ENCODE measurements at places on chromosomes 5 and 9.

- DNase-seq, result no peak
Observed at GRCh38 chr5:34857894-34858293, 18.9 kb downstream of the TTC23L start.

DNA sequence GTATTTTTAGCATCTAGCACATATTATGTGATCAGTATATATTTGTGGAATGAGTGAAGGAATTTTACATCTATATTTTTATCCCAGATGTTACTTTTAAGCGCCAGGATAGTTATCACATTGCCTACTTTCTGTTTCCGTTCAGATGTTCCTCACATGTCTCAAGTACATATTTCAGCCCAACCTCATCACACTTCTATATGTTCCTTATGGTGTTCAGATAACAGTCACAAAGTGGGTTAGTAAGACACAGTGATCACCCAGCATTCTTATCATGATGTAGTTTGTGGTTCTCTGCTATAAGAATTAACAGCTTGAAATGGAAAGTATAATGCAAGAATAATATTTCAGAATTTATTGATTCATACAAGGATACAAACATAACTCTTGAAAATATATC lies 170.0 kb upstream of the RASA1 start:
- no peak for DNase-seq

- DNase-seq, result no peak
Observed at GRCh38 chr9:78541868-78542443, 245.0 kb downstream of the PSAT1 start.

DNA sequence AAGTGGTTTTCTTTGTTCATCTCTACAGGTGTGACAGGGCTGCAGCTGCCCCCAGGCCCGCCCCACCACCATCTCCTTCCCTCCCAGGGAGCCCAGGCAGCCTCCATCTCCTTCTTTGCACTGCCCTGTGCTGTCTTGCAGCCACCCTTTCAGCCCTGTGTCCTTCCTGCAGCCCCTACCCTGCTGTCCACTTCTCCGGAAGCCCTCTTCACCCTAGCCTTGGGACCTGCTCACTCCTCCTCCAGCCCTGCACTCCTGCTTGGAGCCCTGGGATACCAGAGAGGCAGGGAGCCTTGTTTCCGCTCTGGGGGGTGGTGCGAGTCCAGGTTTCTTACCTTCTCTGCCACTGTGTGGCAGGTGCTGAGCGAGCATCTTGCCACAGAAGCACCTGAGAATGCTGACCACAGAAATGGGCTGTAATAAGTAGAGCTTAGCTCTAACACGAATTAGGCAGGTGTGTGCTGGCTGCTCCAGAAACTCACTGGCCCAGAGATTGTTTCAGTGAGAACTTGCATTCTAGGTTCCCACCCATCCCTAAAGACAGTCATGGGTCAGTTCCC lies 51.3 kb upstream of the GADD45G start:
- no peak for DNase-seq

- no peak for DNase-seq
Observed at GRCh38 chr5:173053041-173053440, 3.1 kb upstream of the CREBRF start.

DNA sequence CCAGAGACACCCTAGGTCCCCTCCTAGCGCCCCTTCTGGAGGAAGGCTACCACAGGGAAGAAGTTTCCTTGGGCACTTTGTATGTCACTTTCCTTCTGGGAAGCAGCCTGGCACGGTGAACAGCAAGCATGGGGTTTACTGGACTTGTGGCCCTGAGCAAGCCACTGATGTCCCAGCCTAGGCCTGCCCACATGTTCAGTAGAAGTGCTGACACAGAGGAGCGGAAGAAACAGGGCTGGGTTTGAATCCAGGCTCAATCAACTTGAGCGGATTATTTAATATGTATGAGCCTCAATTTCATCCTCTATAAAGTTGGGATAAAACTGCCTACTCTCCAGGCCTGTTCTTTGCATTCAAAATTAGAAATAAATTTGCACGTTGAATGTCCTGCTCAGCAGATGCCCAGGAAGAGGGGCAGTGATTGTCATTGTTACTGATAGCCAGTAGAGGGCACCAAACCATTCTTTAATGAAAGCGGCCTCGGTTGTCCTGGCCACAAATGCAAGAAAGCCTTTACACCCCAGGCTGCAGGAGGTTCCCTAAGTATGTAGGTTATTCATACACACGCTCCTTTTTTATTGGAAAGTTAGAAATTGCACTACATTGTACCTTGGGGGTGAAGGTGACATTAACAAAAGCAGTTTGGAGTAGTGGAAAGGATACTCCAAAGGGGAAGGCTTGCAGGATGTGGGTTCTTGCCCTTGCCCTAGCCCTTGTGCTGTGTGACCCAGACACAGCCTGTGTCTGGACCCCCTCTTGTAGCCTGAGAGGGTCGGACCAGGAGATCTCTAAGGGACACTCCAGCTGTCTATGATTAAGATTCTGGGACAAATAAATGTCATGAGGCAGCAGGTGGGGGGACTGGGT lies 13.4 kb upstream of the XPA start:
- DNase-seq, result no peak

GRCh38 chr9:534886-535285 lies 306.6 kb upstream of the DMRT1 start:
- no peak for DNase-seq

DNA sequence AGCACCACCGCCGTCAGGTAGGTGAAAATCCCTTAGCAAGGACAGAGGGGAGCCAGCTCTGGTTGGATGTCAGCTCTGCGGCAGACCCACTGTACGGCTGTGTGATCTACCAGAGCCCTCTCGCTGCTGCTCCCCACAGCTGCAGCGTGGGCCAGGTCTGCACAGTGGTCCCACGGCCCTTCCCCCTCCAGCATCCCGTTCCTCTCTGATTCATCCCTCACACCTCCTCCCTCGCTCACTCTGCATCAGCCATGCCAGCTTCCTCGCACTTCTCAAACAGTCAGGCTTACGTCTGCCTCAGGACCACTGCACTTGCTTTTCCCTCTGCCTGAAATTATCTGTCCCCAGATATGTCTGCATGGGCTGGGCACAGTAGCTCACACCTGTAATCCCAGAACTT lies 26.6 kb upstream of the CFAP157 start:
- DNase-seq, result no peak

DNA sequence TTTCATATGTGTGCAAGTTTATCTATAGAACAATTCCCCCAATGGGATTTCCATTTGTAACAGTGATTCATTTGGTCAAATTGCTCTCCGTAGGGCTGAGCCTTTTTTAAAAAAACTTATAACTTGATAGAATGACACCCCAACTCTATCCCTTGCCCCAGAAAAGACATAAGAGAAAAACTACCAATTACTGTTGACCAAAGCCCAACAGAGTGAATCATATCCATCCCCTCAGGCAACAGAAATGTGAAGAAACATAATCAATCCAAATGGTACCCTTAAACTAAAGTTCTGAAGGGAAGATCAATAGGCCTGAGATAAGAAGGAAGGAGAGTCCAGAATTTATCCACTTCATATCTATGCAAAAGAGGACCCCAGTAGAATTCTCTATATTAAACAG lies 17.8 kb downstream of the TICAM2 start:
- DNase-seq, result no peak

GRCh38 chr9:22208846-22209585 lies 199.9 kb upstream of the CDKN2B start:
- DNase-seq, result no peak

DNA sequence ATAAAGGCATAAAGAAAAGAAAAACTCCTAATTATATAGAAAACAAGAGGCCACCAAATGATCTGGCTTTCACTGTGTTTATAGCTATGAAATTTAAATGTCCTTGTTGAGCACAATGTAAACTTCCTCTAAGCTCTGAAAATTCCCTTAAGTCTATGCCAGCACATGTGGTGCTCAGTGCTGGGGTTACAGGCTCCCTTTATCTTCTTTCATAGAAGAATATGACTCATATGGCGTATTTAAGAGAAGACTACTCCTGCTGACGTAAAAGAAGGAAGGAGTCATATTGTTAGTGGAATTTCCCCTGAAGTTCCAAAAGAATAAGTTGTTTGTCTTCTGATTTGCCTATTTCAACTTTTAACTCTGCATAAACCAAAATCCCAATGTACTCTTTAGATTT lies 30.4 kb downstream of the RNF145 start:
- DNase-seq, result no peak

DNA sequence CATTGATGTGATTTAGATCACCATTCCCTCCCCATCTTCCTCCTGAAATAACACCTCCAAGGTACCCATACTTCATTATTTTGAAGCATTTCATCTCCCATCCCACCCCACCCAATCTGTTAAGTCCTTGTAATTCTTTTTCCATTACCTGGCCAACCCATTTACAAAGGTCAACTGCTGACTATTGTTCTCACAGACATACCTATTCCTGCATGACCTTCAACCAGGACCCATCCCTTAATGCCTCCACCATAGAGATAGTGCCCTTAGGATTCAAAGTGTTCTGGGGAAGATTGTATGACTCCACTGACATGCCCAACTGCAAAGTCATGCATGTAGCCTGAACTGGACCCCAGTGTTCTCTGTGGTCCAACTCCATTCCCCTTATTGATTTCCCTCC lies 91.2 kb downstream of the NLN start:
- no peak for DNase-seq

DNA sequence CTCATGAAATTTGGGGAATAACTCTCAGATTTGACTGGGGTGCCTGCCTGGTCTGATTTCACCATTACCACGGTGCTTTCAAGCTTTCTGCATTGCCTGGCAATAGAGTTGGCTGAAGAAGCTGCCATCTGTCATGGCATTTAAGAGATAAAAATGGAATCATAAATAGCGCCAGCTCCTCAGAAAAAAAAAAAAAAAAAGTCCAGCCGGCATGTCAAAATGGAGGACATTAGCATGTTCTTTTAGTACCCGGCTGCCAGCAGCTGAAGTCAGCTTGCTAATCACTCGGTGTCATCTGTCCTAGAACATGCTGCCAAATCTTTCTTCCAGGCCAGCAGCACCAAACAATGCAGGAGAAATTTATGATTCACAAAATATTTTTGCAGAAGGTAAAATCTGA lies 57.7 kb upstream of the CER1 start:
- no peak for DNase-seq

GRCh38 chr5:154321546-154321945 lies 124.3 kb upstream of the SAP30L start:
- DNase-seq, result no peak

- DNase-seq, result no peak
Observed at GRCh38 chr5:155554500-155554899, 540.9 kb downstream of the KIF4B start.

GRCh38 chr9:35690614-35691333 lies 1.0 kb upstream of the TPM2 start:
- DNase-seq, result no peak

DNA sequence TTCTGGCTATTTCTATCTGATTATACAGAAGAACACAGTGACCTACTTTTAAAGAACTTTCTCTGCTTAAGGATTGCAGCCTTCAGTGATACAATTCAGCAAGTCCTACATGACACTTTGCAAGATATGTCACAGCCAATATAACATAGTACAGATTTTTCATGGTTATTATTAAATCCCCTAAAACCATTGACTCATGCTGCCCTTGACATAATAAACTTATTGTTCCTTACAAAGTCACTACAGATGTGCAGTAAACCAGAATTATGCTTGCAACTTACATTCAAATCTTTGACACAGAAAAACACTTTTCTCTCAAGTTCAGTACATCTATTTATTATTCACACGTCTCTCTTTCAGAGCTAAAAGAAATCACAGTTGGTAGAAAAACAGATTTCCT lies 1136.3 kb upstream of the ACO1 start:
- DNase-seq, result no peak

DNA sequence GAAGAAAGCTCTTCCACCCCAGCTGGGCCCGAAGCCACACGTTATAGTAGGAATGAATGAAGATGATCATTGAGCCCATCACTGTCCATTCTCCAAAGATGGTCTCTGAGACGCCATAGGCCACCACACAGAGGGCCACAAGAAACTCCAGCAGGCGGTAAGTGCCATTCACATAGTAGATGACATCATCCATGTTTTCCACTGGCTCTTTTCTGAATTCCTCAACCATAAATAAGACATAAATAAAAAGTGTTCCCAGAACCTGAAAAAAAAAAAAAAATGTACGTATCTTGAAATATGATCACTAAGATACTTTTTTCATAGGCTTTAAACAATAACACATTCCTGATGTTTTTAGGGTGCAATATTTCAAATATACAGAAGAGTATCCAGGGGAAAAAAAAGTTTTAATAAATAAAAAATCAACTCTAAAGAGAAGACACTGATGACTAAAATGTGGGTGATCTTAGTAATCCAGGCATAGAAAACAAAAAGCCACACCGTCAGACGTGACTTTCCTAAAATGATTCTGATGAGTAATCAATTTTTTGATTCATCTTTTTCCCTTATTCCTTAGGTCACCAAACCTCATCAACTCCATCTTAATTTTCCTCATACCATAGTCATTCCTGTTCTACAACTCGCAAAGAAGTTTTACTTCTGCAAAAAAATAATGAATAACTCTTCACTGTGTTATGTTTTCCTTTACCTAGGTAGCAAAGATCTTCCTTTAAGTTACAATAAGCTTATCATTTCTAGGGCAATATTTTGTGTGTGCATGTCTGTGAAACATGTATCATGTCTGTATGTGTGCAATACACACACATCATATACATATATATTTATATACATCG lies 47.8 kb downstream of the RNF145 start:
- DNase-seq, result no peak

DNA sequence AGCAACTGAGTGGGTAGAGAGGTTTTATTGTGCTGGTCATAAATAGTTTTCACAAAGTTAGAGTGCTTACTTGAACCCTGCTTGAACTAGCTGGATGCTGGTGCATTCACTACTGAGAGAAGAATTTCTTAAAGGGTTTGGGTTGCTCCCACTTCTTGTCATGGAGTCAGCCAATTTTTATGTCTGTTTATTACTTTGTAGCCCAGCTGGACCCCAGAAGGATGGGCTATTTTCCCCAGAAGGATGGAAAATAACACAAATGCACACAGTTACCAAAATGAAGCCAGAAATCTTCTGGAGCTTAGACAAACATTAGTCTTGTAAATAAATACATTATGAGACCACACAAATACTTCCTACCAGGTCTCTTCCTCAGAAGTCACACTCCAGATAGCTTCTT lies 480.8 kb upstream of the TNC start:
- no peak for DNase-seq

DNA sequence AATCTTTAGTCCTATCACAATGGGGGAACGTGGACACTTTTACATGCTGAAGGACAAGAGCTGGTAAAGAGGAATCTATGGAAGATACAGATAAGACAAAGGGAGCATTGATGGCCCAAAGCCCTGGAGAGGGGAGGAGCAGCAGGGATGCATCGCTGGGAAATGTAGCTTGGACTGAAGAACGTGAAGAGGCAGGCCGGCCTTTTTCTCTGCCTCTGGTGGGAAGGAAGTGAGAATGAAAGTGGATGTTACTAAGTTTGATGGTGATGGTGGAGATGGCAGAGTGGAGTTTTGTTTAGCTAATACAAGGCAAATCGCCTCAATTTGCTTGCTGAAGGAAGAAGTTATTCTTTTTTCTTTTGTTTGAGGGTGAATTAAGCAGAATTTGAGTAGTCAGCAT lies 124.6 kb upstream of the TAF11L2 start:
- DNase-seq, result no peak

GRCh38 chr5:124252747-124253146 lies 493.7 kb downstream of the ZNF608 start:
- no peak for DNase-seq

- no peak for DNase-seq
Observed at GRCh38 chr5:18461766-18462165, 827.5 kb downstream of the TAF11L14 start.
